Immature natural killer cell (primary cell): ENCODE measurements at places on chromosomes 7 and 10.

GRCh38 chr10:83725567-83725966, 413.7 kb upstream of the GHITM start:
- no peaks in the 10 kb centered on the region for H3K36me3 ChIP-seq
- no peak overlapping the region for H3K27ac ChIP-seq
- H3K4me1 ChIP-seq: no peaks in the 10 kb centered on the region
- peaks cover 2% of the 10 kb centered on the region for H3K27me3 ChIP-seq

- H3K4me1 ChIP-seq: no peaks in the 10 kb centered on the region
- H3K27ac ChIP-seq: no peak overlapping the region
- H3K4me3 ChIP-seq: no peak overlapping the region
- no peak for DNase-seq
- peaks cover 3% of the 10 kb centered on the region for H3K27me3 ChIP-seq
Observed at GRCh38 chr10:50929670-50930069, 44.2 kb upstream of the A1CF start.

DNA sequence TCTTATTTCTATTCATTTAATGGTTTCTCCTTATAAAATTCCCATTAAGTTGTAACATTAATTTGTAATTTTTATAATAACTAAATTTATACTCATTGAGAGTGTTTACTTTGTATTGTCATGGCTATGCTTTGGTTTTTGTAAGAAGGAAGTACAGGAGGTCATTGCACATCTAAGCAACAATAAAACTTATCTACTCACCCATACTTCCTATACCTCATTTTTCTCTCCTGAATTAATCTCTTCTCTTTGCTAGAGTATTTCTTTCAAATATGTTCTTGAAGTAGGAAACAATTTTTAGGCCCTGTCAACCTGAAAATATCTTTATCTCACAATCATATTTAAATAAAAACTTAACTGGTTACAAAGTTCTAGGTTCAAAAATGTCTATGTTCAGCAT, 95.4 kb upstream of the WDR11 start:
- no peak for DNase-seq
- no peaks in the 10 kb centered on the region for H3K36me3 ChIP-seq
- H3K27ac ChIP-seq: no peak overlapping the region
- H3K4me3 ChIP-seq: no peak overlapping the region

GRCh38 chr7:27251136-27251651, 8.6 kb downstream of the EVX1 start:
- H3K27me3 ChIP-seq: peaks cover 25% of the 10 kb centered on the region
- no peak for DNase-seq
- H3K27ac ChIP-seq: no peak overlapping the region
- H3K4me3 ChIP-seq: no peak overlapping the region
- peaks cover 4% of the 10 kb centered on the region for H3K4me1 ChIP-seq

- H3K36me3 ChIP-seq: no peaks in the 10 kb centered on the region
- peaks cover 3% of the 10 kb centered on the region for H3K27me3 ChIP-seq
- no peak for DNase-seq
- H3K4me3 ChIP-seq: no peak overlapping the region
- no peaks in the 10 kb centered on the region for H3K4me1 ChIP-seq
Observed at GRCh38 chr7:156236936-156237599, 403.5 kb upstream of the RNF32 start.

- H3K27ac ChIP-seq: no peak overlapping the region
- peaks cover 23% of the 10 kb centered on the region for H3K4me1 ChIP-seq
- H3K4me3 ChIP-seq: peak overlapping the region; percentile 33
Observed at GRCh38 chr10:101562231-101562630, 25.8 kb downstream of the POLL start.

DNA sequence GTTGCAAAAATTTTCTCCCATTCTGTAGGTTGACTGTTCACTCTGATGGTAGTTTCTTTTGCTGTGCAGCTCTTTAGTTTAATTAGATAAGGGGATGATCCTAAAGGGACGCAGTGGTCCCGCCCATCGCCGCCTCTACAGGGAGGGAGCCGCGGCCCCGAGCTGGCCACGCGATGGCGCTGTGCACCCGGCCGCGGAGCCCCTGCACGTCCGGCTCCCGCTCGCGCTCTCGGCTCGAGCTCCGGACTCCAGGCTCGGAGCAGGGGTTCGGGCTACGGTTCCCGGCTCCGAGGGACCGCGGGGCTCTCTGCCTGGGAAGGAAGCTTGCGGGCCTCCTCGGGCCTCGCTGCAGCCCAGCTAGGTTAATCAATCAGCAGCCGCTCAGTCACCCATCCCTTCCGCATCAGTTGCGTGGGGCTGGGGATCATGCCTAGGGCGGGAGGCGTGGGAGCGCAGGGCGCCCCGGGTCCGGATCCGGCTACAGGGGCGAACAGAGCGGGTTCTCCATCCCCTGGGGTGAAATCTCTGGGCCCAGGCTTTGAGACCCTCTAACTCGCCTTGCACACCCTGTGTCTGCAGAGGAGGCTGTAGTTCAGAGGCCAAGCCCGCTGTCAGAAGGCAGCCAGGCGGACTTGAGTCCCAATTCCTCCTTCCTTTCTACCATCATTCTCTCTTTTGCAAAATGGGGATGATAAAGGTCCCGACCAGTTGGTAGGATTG, 97.9 kb downstream of the WDR11 start:
- H3K36me3 ChIP-seq: no peaks in the 10 kb centered on the region
- peak; percentile 26 for DNase-seq
- peak overlapping the region; percentile 61 for H3K4me3 ChIP-seq
- H3K27me3 ChIP-seq: peaks cover 21% of the 10 kb centered on the region
- H3K4me1 ChIP-seq: peaks cover 6% of the 10 kb centered on the region

- H3K27me3 ChIP-seq: peaks cover 10% of the 10 kb centered on the region
- H3K4me3 ChIP-seq: no peak overlapping the region
- no peak overlapping the region for H3K27ac ChIP-seq
Observed at GRCh38 chr10:10797513-10797912, 220.2 kb upstream of the CELF2 start.

DNA sequence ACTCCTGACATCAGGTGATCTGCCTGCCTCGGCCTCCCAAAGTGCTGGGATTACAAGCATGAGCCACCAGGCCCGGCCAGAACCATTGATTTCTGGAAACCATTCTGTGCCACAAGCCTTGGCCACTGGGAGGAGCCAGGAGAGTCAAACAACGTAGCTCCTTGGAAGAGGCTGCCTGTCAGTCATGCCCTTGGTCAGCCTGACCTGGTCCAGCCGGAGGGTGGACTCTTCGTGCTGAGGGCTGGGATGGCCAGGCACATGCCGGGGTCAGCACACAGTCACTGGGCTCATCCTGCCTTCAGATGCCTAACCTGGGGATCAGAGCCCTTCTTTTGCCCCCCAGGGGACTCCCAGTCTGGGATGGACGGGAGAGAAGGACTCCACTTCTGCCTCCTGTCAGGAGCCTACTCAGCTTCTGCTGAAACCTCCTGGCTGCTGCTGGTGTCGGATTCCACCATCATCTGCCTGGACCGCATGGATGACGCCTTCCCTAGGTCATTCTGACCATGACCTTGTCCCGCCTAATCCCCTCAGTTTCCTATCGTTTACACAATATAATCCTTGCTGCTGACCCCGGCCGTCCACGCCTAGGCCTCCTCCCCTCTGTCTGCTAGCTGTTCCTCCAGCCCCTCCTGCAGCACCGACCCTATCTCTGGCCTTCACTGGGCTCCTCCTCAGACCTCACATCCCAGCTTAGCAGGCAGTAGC, 30.4 kb downstream of the TMEM270 start:
- H3K27me3 ChIP-seq: no peaks in the 10 kb centered on the region
- H3K4me3 ChIP-seq: no peak overlapping the region

DNA sequence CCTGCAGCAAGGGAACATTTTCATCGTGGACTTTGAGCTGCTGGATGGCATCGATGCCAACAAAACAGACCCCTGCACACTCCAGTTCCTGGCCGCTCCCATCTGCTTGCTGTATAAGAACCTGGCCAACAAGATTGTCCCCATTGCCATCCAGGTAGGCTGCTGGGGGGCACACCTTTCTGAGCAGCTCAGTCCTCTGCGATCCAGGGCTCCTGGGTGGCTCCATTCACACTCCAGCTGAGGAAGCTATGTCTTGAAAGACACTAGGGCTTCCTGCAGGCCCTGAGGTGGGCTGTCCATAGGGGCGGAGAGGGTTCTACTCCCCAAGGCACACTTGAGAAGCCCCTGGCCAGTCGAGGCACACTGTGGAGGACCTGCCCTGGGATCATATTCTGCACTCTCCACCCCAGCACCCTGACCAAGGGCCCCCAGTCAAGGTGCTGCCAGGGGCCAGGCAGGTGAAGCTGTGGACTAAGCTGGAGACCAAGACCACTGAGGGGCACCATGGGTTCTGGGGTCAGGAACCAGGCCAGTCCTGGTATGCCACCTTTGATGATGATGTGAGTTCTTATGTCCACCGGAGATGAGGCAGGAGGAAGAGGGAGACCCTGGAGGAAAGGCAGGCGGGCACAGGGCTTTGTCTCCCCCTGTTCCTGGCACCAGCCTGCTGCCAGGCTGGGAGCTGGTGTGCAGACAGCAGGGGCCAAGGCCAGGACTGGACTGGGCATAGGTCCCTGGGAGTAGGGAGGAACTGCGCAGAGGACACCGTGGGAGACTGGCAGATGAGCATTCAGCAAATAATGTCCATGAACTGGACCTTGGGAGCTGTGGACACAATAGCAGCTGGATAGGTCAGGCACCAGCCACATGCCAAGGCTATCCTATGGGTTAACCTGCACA, 54.8 kb downstream of the ALOX5 start:
- no peaks in the 10 kb centered on the region for H3K36me3 ChIP-seq
- H3K4me3 ChIP-seq: no peak overlapping the region
- no peak overlapping the region for H3K27ac ChIP-seq
- peaks cover 3% of the 10 kb centered on the region for H3K27me3 ChIP-seq
